ENCODE measurements at places on chromosomes 3 and 15.

DNA sequence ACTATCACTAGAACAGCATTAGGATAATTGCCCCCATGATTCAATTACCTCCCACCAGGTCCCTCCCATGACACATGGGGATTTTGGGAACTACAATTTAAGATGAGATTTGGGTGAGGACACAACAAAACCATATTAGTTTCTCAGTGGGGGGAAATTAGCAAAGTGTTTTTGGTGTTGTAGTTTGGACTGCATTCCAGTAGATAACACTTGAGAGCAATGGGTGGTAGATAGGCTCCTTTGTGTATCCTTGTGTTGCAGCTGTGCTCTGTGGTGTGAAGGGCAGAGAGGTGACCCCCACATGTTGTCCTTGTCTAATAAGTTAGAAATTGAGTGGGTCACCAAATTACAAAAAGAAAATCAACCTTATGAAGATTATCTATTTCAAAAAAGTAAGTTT lies 223.8 kb downstream of the SATB1 start:
- no peak for DNase-seq

DNA sequence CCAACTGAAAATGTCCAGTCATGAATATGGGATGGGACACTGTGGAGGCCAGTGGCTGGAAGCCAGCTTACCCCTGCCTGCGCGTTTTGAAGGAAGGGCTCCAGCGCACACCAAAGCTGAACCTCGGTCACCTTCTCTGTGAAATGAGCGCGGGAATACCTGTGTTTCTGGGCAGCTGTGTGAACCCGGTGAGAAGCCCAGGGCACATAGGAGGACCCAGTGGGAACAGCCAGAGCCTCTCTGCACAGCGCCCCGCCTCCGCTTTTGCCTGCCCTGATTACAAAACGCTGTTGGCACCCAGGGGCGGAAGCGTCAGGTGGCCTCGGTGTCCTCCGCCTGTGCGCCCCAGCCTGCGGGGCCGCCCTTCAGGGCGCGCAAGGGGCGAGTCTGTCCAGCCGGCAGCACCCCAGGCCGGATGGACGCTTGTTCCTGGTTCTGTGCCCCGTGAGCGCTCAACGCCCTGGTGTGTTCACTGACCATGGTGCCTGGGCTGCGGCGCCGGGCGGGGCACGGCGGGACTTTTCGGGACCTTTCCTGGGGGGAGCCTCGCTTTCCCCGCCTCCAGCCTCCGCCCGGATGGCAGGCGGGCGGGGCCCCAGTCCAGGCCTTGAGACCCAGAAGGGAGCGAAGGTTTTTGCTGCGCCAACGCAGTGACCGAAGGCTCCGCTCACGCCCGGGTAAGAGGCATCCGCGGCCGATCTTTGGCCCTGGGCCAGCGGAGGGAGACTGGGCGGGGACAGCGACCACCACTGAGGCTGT lies at the start of gene SQOR:
Gene SQOR (plus strand): TSS at position 598 of the 759 bp plus-strand sequence. CDS start 23,895 bp downstream, outside the sequence.
- DNase-seq, result peak; percentile 83

GRCh38 chr3:732326-732928 lies 360.4 kb upstream of the CNTN6 start:
- no peak for DNase-seq

- DNase-seq, result no peak
Measured at GRCh38 chr3:128277378-128278069, 124.2 kb downstream of the EEFSEC start.

All from M059J (cell line).